Activated T-cell treated with anti-CD3 and anti-CD28 coated beads for 1 hour (primary cell): ENCODE measurements at places on chromosomes 3 and 15.

GRCh38 chr3:112745567-112746248 lies 101.0 kb downstream of the CD200R1L start:
- no peak for DNase-seq

- peak; percentile 19 for DNase-seq
Measured at GRCh38 chr3:127455541-127456450, 134.7 kb downstream of the TPRA1 start.

GRCh38 chr3:186143250-186143649 lies 34.4 kb upstream of the ETV5 start:
- DNase-seq: no peak

- DNase-seq: no peak
Measured at GRCh38 chr3:76122007-76122406, 336.7 kb upstream of the ZNF717 start.

DNA sequence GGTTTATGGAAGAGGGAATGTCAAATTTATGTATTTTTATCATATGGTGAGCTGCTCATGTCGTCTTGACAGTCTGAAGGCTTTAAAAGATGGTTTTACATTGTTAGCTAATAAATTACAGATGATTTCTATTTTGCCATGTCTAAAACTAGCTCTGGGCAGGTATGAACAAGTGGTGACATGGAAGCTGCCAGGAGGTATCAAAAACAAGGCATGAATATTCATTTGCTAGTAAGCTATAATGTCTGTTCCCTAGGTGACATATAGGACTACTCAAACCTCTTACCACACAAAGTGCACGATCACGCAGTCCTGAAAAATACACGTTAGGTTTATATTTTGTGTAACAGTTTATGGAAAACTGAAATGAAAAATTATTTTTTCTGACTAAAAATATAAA lies 34.8 kb downstream of the ST3GAL6 start:
- DNase-seq: no peak

- no peak for DNase-seq
Measured at GRCh38 chr3:27342267-27342666, 26.9 kb downstream of the NEK10 start.

GRCh38 chr3:188458756-188459155 lies 304.8 kb downstream of the LPP start:
- DNase-seq: no peak

DNA sequence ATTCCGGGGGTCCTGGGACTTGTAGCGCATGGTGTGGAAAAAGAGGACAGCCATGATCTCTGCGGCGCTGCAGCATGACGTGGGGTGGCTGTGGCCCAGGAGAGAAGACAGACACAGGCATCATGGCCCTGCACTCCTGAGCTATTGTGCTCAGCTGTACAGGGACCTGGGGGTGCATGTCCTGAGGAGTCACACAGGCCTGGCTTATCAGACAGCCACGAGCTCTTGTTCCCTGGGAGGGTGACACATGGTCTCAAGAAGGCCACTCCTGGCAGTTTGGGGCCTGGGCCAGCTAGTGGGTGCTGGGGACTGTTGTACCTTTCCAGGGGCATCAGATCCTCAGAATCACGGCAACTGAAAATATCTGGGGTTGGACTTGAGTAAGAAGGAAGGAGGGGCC lies 13.7 kb downstream of the TKT start:
- DNase-seq: no peak

DNA sequence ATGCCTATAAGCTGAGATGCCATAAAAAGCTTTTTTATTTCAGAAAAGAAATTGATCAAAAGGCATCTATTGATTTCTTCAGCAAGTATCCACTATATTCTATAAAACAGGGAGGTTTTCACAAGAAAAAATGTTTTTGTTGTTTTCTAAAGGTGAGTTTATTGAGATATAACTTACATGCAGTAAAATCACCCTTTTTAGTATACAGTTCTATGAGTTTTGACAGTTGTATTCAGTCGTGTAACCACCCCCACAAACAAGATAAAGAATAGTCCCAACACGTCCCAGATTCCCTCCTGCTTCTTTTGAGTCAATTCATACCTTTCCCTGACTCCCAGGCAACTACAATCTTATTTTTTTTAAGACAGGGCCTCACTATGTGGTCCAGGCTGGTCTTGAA lies 7.8 kb downstream of the INTS14 start:
- DNase-seq: no peak

GRCh38 chr3:24270204-24270691 lies 224.4 kb downstream of the THRB start:
- DNase-seq: no peak

GRCh38 chr15:97652700-97653167 lies 307.8 kb upstream of the ARRDC4 start:
- DNase-seq: no peak

DNA sequence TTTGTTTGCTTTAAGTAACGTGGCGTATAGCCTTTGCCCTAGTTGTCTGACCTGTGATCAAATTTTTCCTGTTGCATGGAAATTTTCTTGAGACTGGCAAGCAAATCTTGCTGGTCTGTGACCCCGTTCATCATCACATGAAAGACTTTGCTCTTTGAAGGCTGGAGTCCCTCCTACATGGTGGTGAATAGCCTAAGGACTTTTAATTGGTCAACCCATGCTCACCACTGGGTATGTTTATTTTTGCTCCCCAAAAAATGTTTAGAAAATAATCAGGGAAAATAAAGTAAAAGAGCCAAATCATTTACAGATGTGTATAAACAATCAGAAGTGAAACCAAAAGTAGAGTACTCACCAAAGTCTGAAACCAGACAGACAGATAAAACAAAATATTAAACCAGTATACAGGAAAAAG lies 1075.3 kb upstream of the ALCAM start:
- DNase-seq: no peak

DNA sequence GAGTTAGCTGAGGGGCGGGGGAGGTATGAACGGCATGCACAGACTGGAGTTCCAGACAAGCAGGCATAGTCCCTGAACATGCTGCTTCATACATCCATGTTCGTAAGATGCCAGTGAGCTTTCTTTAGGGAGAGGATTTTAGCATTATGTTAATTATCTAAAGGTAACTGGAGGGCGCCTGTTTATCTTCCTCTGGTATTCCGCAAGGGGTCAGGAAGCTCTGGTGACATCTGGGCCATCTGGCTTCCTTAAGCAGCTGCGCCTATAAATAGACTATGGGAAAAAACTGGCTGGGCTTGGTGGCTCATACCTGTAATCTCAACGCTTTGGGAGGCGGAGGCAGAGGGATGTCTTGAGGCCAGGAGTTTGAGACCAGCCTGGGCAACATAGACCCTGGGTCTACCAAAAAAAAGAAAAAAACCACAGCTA lies 1.5 kb upstream of the FBXO22 start:
- DNase-seq: no peak

- no peak for DNase-seq
Measured at GRCh38 chr15:48466820-48467219, 135.6 kb downstream of the DUT start.

GRCh38 chr3:159057621-159058020 lies 255.8 kb downstream of the MFSD1 start:
- DNase-seq: no peak

DNA sequence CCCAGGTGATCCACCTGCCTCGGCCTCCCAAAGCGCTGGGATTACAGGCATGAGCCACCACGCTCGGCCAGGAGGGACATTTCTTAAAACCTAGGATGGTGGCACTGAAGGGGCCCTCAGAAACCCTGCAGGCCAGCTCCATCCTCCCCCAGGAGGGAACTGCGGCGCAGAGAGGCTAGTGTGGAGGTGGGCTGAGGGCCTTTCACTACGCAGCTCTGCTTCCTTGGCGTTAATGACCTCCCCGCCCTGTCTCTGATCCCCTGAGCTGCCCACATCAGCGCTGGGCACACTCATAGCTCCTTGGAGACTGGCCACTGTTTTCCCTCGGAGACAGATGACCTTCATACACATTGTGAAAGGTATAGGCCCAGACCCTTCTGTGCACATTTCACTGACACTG lies 46.2 kb upstream of the MAGEF1 start:
- no peak for DNase-seq

GRCh38 chr15:79168922-79169456 lies 78.4 kb upstream of the RASGRF1 start:
- no peak for DNase-seq

- no peak for DNase-seq
Measured at GRCh38 chr15:70569091-70569713, 194.2 kb downstream of the UACA start.

DNA sequence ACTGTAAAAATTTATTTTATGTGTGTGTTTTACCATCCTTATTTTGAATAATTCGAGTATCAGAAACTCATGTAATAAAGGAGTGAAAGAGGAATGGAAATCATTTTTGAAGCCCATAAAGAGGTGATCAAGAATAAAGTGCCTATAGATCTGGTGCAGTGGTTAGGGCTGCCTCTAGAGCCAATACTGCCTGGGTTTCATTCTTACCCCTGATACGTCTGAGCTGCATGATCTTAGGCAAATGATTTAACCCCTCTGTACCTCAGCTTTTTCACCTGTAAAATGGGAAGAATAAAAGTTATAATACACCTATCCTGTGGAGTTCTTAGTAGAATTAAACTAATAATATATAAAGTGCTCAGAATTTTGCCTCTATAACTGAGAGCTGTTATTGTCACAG lies 30.4 kb downstream of the EFHB start:
- no peak for DNase-seq

DNA sequence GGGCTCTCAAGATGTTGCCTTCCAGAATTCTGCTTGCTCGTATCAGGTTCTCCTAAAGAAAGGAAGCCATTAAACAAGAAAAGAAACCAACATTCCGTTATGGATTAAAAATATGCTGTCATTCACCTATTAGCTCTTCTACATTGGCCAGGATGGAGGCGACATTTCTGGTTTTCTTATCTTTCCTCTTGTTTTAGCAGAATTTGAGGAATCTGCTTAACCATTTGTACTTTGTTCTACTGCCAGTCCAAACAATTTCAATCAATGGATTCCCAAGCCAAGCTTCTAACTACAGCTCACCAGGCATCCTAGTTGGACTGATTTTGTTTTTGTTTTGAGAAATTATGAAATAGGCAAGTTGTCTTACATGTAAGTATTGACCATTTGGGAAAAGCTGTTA lies 164.6 kb upstream of the TSC22D2 start:
- no peak for DNase-seq

- DNase-seq: no peak
Measured at GRCh38 chr3:169748670-169749069, 16.2 kb downstream of the TERC start.

DNA sequence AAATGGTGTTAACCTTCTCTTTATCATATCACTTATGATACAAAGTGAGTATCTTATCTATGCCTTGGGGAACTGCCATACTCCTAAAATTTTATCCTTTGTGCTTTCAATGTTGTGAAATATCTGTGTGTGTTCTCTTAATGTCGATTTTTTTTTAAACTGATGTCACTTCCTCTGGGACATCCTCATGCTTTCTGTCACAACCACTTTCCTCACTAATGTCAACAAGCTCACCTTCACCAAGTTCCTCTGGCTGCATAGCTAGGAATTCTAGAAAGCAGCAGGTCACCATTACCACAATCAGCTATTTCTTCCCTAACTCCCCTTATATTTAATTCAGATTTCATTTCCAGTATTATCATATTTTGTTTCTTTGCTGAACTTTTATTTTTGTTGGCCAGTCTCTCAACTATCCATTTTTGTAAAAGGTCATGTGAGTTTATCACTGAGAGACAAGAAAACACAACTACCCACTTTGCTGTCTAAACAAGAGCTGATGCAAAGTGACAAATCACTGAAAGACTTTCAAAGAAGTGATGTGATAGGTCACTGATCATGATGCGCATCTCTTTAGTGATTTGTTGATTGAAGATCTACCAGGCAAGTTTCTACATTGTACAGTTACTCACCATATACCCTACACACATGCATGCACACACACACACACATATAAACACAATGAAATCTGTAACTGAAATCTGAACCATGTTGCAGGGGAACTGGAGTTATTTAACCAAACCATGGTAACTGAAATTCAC lies 369.0 kb downstream of the ULK4 start:
- no peak for DNase-seq

DNA sequence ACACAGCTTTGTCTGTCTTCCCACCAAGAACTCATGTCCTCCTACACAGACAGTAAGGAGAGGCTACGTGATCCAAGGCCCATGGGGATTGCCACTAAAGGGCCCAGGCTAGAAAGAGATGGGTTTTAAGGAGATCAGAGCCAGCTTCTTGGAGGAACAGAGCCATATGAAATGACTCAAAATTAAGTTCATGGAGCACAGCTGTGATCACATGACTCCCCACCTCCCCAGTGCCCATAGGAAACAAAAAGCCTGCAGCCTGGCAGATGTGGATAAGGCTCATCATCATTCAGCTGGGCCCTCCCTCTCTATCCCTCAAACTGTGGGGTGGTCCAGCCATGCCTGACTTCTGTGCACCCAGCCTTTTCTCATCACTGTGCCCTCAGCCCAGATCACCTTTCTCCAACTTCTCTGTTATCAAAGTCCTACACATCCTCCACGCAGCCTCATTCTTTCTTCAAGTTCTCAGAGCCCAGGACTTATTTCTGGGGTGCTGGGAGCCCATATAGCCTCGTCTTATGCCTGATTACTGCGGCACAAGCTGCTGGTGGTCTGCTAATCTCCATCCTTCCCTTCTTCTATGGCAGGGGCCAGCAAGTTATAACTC lies 137.6 kb downstream of the SMAD6 start:
- DNase-seq: no peak

DNA sequence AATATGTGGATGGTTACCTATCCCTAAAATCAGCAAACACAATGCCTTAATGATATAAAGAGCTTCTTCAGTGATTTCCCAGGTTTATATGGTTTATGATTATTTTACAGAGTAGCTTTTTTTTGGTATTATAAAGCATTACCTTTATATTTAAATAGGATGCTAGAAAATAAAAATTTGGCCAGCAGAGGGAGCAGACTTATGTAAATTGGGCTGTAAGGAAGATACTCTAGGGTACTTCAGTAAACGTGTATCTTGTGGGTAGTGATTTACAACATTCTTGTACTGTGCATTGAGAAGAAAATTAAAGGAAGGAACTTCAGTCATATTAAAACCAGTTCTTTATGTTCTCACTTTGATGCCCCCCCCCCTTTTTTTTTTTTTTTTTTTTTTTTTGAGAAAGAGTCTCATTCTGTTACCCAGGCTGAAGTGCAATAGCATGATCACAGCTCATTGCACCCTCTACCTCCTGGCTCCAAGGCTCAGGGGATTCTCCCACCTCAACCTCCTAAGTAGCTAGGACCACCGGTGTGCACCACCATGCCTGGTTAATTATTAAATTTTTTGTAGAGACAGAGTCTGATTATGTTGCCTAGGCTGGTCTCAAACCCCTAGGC lies 167.9 kb downstream of the BBX start:
- no peak for DNase-seq

DNA sequence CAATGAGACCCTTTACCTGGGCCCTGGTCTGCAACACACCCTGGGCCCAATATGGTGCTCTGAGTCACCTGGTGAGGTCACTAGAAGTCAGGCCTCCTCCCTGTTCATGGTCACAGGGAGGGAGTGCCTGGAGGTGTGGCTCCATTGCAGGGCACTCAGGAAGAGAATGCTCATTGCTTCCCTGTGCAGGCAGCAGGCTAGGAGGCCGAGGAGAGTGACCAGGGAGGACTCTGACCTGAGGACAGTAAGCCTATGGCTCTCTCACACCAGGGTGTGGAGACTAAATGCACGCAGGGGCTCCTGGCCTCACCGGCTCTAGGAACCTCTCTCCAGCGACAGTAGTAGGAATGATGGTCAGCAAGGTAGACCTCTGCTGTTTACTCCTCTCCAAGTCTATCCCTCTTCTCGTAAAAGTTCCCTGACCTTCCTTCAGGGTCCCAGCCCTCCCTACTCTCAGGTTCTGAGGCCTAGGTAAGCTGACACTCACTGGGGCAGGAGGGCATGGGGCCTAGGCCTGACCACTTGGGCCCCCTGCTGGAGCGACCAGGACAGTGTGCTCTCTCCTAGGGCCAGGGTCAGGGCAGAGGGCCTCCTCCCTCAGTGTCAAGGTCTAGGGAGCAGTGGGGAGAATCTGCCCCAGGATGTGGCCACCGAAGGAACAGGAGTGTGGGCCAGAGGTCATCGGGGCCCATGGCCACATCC lies 9.6 kb upstream of the SLCO2A1 start:
- no peak for DNase-seq
